ENCODE measurements at places on chromosomes 3 and 15.
A peak's percentile ranks its signal among the peaks of the same experiment; 100 is the strongest.

- no peak for DNase-seq
Observed at GRCh38 chr3:31382856-31383255, 149.9 kb upstream of the STT3B start.

DNA sequence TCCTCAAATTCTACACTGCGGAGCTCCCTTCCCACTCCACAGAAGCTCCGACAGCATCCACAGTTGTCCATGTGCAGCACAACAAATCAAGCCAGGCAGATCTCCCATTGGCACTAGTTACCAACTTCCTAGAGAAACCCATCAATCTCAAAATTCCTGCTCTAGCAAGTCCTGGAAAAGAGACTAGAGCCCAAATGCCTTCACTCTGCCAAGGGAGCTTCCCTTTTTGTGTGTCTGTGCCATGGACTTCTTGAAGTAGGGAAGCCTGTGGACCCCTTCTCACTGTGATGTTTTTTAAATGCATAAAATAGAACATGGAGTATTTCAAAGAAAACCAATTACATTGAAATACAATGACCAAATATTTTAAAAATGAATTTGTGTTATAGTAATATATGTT is 59.1 kb downstream of the TGFBR2 start:
- no peak for DNase-seq

DNA sequence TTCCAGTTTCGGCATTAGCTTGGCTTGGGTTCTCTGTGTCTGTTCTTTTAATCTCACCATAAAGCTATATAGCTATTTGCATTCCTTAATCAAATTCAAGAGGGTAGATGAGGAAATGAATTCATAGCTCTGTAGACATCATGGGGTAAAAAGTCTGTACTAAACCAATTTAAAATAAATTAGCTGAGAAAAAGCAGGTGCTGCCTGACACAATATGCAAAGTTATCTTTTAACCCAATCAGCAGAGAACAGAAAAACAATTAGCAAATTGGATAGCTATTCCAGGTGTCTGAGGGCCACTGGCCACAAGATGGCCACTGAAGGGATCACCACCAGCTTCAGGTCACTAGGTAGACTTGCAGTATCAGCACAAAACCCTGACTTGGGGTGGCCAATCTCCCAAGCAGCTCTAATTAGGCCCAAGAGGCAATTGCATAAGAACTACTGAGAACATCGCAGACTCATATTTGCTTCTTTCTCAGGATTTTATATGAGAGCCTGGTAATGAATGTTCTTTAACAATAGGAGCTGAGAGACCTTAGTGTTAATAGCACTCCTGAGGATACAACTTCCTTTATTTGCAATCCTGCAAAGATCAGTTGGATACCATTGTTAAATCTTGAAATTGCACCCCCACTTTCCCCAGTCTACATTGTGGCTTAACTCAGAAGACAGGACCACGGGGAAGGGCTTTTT is 494.3 kb downstream of the PDCD6IP start:
- DNase-seq: no peak

- DNase-seq: peak; percentile 19
Observed at GRCh38 chr3:171192176-171192854, 165.8 kb upstream of the SLC2A2 start.

DNA sequence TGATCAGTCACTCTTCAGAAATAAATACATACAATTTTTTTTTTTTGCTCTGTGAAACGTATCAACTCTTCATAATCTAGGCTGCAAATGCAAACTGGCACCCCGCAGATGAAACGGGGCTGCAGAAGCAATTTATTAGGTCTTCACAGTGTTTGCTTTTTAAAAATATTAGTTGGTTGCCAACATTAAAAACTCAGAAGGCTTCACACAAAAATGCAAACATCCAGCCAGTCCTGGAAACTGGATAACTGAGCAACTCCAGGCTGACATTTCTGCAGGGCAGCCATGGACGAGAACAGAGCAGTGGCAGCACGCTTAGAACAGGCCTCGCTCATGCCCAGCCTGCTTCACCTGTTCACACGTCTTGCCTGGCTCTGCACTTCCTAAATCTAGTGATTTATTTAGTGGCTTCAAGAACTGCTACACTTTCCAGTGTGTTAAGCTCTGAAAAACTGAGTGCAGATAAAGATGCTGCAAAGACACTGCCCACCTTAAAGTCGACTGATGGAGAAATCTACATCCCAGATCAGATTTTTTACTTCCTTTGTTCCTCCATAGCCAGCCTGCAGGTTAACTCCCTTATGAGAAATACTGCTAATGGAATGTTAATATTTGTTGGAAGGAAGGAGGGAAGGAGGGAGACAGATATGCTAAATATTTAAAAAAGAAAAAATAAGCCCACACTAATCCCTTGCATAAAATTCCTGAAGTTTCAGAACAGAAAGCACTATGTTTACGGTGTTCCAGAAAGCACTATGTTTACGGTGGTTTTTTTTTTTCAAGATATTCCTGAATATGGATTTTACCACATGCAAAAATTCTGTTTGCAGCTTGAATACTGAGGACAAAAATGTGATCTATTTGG is 53.6 kb downstream of the SETMAR start:
- no peak for DNase-seq

GRCh38 chr15:29849218-29849617 is 26.9 kb upstream of the TJP1 start:
- no peak for DNase-seq

DNA sequence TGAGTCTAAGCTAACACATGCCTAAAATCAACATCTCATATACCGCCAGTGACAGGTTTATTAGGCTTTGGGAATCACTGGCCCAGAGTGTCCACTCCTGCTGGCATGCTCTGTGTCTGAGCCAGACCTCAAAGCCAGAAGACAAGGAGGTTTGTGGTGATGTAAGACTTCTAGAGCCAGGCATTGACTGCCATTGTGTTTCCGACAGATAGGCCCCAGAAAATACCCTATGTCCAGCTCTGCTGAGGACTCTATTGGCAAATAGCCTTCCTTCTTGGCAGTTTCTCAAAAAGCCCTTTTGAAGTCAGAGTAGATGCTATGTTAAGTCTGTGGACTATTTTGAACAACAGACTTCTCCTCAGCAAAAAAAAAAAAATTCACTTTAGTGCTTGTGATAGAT is 181.9 kb upstream of the UBE2E1 start:
- no peak for DNase-seq

- no peak for DNase-seq
Observed at GRCh38 chr3:28799084-28799483, 450.5 kb upstream of the AZI2 start.

DNA sequence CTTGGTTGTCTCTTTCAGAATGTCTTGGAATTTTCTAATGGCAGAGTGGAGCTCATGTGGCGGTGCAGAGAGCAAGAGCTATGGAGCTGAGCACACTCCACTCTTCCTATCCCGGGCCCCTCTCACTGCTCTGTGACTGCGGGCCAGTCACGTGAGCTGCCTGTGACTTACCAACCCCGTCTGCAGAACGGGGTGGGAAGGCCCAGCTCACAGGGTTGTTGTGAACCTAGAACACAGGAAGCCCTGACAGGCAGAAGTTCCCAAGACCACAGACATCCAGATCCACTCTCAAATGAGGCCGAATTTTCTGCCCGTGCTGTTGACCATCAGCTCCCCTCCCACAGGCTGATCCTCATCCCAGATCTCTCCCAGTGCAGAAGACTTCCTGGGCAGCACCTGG is 35.5 kb upstream of the PLXNA1 start:
- DNase-seq: no peak

DNA sequence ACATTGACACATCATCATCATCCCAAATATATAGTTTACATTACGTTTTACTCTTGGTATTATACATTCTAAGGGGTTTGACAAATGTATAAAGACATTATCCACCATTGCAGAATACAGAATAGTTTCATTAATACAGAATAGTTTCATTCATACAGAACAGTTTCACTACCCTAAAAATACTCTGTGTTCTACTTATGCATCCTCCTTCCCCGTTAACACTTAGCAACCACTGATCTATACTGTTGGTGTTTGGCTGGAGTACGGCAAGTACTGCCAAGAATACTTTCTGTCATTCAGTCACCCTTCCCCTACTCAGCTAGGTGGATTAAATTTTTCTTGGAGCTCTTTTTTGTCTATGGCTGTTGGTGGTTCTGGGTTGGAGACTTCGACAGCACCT is 33.4 kb downstream of the LEKR1 start:
- no peak for DNase-seq

DNA sequence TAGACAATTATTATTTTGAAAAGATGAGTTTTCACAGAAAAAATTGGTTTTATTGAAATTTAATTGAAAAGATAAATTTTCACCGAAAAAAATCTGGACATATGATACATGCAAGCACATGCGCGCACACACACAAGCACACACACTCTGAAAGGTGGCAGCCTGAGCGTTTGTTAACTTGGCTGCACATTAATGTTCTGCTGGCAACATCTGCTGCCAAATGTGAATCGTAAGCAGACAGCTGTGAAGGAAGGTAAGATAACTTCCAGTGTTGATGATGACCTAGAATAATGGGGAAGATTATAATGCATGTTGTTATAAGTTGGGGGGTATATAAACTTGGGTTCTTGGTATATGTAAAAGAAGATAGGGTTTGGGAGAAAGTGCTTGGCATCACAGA is 18.4 kb upstream of the CMTM7 start:
- no peak for DNase-seq

GRCh38 chr15:100332231-100332630 is 9.5 kb downstream of the ADAMTS17 start:
- DNase-seq: no peak

- no peak for DNase-seq
Observed at GRCh38 chr15:61889706-61890105, 170.5 kb downstream of the VPS13C start.

DNA sequence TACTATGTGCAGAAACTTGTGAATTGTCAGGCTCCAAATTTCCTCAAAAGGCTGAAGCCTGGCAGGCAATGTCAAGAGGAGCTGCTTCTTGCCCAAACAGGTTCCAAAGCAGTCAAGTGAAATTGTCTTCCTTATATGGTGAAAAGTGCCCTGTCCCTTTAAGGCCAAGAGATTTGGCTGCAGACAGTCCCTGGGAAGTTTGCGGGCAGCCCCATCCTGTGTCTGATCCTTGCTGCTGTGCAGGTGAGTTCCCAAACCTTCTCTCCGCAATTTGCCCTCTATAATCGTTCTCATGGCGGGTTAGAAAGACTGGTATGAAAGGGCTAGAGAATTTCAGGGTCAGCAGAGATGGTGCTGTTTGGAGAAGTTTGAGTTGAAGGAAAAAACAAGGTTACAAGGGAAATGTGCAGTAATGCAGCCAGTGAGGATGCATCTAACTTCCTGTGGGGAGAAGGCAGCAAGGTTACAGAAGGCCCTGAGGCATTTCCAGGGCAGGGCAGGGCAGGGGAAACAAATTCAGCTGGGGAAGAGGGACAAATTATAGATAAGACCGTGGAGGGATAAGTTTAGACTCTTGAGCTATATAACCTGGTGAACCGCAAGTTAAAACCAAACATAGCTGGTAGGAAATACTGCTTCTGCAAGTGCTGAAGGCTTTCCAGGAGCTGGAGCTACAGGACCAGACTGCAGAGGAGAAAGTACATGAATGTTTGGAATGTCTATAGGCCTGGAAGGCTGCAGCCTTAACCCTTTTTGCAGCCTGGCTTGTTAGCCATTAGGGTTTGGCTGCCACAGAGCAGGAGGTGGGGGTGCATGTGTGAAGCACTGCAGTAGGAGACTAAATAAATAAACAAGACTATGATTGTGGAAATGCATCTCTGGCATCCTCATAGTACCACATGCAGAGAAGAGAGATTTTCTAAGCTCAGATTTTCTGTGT is 256.2 kb upstream of the IL12A start:
- DNase-seq: no peak

GRCh38 chr3:5055357-5056110 is 66.6 kb upstream of the ARL8B start:
- no peak for DNase-seq

GRCh38 chr15:36599620-36600433 is 20.4 kb downstream of the CDIN1 start:
- no peak for DNase-seq

- DNase-seq: no peak
Observed at GRCh38 chr15:41806291-41807181, 21.4 kb upstream of the JMJD7 start.

DNA sequence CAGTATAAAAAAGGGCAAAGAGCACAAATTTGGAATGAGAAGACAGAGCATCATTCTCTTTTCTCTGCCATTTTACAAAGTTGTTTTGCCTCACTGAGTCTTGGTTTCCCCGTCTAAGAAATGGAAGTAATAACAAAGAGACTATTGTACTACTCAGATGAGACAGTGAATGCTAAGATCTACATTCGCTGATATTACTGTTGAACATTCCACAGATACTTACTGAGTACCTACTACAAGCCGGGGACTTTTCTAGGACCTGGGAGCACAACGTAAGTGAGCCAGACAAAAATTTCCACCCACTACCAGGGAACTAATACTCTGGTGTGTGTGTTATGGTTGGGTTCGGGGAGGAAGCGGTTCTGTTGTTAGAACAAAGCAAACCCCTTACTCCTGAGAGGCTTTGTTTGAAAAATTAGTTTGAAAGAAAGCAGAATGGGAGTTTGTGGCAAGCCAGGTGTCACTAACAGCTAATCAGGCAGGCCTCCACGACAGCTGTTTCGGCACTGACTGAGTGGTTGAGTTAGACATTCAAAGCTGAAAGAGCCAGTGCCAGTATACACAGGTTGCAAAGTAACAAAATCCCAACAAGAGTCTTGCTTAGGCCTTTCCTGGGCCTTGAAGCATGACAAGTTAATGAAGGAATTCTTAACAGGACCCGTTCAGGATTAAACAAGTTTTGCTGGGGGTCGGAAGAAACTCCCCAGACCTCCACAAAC is 458.3 kb downstream of the EDEM1 start:
- no peak for DNase-seq

DNA sequence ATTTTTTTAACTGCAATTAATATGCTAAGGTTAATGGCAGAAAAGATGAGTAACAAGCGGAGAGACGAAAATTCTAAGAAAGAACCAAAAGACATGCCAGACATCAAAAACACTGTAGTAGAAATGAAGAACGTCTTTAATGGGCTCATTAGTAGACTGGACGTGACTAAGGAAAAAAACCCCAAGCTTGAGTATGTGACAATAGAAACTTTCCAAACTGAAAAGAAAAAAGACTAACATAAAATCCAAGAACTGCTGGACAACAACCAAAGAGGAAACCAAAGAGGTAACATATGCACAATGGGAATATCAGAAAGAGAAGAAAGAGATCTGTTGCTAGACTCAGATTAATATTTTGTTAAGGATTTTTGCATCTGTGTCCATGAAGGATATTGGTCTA is 94.6 kb upstream of the SETMAR start:
- no peak for DNase-seq

- DNase-seq: no peak
Observed at GRCh38 chr3:155377847-155378246, 84.4 kb upstream of the STRIT1 start.

- no peak for DNase-seq
Observed at GRCh38 chr3:193826159-193826795, 233.3 kb downstream of the OPA1 start.

GRCh38 chr3:127733781-127734180 is 61.0 kb downstream of the ABTB1 start:
- no peak for DNase-seq

All from stimulated activated CD8-positive, alpha-beta memory T cell treated with anti-CD3 and anti-CD28 coated beads, Interleukin-15, amount 100 ng/mL, for 48 hours (primary cell).